H4 (cell line): ENCODE measurements at places on chromosomes 2 and 18. TPM values are rescaled to one million over a fixed set of nuclear protein-coding genes. Genes with fewer than 3 reads are reported as not detected.

DNA sequence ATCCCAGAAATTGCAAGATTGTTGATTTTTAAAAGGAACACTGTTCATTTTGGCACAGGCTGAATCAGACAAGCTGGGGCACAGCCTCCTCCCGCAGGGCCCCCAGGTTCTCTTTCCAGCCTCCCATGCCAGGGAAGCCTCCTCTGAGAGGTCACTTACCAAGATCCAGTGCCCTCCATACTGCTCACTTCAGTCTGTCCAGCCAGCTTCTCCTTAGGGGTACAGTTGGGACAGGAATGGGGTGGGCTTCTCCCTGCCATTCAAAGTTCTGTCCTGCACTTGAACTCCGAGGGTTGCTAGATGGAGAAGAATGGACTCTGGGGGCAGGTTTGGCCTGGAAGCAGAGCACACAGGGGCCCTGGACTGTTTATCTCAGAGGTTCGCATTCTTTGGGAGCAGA lies 7.5 kb upstream of the CYP26B1 start:
- no peak for DNase-seq

GRCh38 chr2:120844070-120844738 lies 108.5 kb downstream of the GLI2 start:
- no peak for DNase-seq

DNA sequence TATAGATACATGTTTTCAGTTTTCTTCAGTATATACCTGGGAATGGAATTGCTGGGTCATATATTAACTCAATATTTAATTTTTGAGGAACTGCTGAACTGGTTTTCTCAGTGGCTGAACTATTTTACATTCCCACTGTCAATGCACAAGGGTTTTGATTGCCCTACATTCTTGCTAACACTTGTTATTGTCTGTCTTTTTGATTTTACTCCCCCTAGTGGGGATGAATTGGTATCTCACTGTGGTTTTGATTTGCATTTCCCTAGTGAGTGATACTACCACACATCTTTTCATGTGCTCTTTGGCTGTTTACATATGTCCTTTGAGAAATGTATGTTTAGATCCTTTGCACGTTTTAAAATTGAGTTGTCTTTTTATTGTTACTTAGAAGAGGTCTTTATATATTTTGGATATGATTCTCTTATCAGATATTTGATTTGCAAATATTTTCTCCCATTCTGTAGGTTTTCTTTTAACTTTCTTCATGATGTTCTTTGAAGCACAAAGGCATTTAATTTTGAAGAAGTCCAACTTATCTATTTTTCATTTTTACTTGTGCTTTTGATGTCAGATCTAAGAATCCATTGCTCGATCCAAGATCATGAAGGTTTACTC lies 36.2 kb downstream of the ASB1 start:
- DNase-seq: peak; percentile 37

DNA sequence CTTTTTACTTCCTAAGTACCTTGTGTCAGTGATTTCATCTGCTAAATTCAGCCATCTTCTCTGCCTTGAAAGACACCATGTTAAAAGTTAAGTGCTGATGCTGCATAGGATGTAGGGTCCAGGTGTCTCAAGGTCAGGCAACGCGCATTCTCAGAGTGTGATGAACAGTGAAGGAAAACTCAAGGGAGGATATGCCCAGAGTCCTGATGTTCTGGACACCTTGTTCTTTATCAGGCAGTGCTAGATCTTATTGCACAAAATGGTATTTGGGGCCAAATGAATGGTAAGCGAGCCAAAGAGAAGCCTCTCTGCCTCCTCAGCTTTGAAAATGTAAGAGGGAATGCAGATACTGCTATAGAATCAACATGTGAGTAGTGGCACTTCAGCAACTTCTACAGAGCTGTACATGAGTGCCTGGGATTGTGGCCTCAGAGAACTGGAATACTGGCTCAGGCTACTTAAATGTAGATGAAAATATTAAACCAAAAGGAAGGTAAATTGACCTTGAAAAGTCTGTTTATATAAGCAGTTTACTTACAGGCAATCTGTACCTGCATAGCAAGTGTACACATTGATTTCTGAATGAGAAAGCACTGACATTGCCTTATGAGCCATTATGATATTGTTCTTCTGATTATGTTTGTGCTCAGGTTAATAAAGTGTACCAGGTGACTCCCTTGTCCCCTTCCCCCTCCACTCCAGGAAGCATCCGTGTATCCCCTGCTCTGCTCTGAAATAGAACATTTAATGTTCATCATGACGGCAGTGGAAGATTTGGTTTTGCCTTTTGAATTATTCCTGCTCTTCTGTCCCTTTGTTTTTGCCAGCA lies 86.7 kb upstream of the RANBP2 start:
- DNase-seq: no peak

GRCh38 chr18:10329101-10329500 lies 125.3 kb upstream of the APCDD1 start:
- DNase-seq: no peak

GRCh38 chr2:127454595-127455565 lies 36.7 kb downstream of the PROC start:
- peak; percentile 33 for DNase-seq

DNA sequence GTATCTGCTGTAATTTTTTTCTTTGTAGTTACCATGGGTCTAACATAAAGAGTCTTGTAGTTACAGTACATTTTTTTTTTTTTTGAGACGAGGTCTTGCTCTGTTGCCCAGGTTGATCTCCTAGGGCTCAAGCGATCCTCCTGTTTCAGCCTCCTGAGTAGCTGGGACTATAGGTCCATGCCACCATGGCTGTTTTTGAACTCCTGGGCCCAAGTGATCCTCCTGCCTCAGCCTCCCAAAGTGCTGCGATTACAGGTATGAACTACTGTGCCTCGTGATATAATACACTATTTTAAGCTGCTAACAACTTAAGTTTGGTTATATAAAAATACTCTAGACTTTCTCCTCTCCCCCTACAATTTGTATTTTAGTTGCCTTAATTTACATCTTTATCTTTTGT lies 46.3 kb downstream of the ASB1 start:
- no peak for DNase-seq

DNA sequence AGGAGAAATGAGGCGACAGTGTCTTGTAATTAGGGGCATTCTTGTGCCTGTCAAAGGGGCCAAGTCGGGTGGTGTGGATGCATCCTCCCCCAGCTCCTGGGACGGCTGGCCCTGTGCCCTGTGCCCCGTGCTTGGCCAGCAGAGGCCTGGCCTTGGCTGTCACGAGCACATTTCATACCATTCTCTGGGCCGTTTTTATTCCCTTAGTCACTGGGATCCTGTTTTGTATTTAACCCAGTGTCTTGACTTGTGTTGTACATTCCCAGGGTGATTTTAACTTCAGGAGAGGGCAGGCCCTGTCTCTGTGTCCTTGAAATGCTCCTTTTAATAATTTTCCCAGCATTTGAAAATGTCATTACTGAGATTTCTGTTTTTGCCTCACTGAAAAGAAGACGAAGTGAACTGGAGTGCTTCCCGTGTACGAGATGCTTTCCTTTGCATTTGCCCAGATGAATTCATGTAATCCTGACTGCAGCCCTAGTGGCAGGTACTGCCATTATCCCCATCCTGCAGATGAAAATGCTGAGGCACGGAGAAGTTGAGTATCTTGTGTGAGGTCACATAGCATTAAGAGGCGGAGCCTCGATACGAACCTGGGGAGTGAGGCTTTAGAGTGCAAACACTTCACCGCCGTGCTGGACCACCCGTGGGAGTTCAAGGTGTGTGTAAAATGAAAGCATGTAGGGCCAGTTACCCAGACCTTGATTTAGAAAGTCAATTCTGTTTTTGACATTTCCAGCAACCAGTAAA lies 57.0 kb downstream of the SH3RF3 start:
- DNase-seq: no peak

GRCh38 chr2:221133941-221134340 lies 438.2 kb downstream of the EPHA4 start:
- DNase-seq: no peak

Gene SNTG2
- total RNA-seq: not detected in 2 replicates

Gene GCA
- 11.3 and 16.8 TPM in 2 replicates for total RNA-seq

Gene PPP1R7
- 60.3 and 103 TPM in 2 replicates for total RNA-seq

Gene RUFY4
- total RNA-seq: not detected in 2 replicates
